ENCODE measurements at places on chromosomes 11 and 22.

DNA sequence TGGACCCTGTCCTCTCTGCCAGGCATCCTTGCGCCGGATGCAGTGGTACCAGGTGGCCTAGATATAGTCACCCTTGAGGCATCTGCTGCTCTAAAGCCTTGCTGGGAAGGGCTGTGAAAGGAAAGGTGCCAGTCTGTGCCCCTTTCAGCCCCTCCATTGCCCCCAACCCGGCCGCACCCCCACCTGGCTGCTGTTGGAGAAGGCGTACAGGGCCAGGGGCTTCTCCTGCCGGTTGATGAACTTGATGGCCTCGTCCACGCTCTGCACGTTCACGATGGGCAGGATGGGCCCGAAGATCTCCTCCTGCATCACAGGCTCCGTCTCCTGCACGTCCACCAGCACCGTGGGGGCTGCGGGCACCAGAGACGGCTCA is 10.2 kb downstream of the ALDH3B2 start:
- DNase-seq: no peak

- no peak for DNase-seq
These were observed 62.1 kb upstream of the PHOX2A start for GRCh38 chr11:72305891-72306585.

DNA sequence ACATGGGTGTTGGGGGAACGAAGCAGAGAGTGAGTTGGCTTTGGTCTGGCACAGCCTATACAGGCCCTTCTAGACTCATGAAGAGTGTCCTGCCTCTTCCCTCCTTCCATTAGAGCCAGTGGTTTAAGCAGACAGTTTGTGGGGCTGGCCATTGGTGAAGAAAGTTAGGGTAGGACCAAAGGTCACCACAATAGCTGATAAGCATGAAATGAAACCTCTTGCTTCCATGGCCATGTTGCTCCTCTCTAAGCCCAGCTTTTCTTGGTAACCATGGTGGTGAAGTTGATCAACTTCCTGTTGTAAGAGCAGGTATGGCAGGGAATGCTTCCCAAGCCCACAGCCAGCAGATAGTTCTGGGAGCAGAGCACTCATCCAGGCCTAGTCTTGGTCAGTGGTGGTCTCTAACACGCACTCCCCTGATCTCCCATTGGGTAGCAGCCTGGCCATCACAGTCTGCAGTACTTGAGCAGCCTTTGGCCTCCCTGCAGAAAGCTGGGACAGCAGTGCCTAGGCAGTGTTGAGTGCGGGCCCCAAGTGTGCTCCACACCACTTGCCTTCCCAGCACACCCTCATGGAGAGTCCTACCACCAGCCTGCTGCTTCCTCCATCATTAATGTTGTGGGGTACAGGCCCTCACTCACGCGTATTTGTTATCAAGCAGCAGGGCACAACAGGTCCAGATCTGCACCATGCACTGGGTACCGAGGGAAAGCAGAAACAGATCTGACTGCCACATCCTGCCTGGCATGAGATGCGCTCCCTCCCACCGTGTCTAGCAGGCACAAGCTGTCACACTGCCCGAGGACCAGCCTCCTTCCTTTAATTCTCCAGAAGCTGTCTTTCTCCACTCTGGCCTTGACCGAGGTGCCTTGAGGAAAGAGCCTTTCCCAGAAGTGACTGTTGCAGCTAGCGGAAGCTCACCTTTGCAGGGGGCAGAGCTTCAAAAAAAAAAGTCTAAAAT is 65.8 kb upstream of the SUSD2 start:
- DNase-seq: no peak

GRCh38 chr11:84164728-84165127 is 878.6 kb upstream of the CCDC90B start:
- peak; percentile 62 for DNase-seq

GRCh38 chr22:31122532-31123291 is at the start of gene INPP5J:
INPP5J (plus strand) TSS chr22:31122966; CDS start chr22:31123015, 49 bp downstream.
- DNase-seq: peak; percentile 85

GRCh38 chr22:31173386-31174145 is 13.6 kb downstream of the RNF185 start:
- DNase-seq: no peak

GRCh38 chr11:118918686-118919280 is 6.9 kb downstream of the BCL9L start:
- DNase-seq: peak; percentile 44

DNA sequence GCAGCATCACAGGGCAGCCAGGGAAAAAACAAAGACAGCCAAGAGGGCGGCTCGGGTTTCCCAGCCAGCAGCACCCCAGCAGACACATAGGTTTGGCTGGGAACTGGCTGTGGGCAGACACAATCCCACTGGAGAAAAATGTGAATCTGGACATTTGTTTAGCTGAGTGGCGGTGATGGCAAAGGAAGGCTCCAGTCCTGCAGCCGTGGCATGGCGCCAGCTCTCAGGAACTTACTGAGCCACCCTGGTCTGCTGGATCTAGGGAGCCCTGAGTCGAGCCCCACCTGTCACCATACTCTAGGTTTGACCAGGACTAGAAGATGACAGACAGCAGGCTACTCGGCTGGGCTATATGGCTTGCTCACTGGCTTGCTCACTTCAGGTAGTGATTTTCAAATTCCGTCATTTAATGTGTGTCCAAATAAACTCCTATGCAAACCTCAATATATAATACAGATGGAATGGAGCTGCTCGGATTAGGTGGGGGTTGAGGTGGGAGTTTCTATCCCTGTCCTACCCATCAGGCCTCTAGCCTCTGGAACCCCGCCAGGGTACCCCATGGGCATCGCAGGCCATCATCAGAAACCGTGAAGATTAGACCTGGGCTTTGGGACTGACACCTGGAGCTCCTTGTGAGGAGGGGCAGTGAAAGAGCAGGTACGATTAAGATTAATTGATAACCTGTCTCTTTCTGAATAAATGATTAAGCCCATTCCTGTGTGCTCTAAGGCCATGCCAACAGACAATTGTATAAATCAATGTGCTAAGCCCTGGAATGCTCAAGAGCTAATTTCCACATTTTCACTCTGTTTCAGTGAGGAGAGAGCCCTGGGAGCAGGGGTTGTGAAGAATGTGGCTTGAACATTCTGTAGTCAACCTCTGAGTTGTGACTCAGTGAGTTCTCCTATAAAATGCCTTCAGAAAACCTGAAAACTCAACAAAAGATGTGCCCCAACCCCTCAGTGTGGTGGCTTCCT is 42.5 kb downstream of the GALNT18 start:
- DNase-seq: no peak

GRCh38 chr11:46118702-46119351 is 2.4 kb downstream of the PHF21A start:
- no peak for DNase-seq

DNA sequence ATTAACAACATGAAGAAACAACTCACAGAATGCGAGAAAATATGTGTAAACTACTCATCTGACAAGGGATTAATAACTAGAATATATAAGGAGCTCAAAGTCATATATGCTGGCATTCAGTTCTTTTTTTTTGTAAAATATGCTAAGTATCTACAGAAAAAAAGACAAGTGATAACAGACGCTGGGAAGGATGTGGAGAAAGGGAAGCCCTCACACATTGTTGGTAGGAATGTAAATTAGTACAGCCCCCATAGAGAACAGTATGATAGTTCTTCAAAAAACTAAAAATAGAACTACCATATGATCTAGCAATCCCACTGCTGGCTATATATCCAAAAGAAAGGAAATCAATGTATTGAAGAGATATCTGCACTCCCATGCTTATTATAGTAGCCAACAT is 13.8 kb downstream of the GAB2 start:
- DNase-seq: no peak

- no peak for DNase-seq
These were observed 37.4 kb upstream of the ZBED5 start for GRCh38 chr11:10895285-10895684.

DNA sequence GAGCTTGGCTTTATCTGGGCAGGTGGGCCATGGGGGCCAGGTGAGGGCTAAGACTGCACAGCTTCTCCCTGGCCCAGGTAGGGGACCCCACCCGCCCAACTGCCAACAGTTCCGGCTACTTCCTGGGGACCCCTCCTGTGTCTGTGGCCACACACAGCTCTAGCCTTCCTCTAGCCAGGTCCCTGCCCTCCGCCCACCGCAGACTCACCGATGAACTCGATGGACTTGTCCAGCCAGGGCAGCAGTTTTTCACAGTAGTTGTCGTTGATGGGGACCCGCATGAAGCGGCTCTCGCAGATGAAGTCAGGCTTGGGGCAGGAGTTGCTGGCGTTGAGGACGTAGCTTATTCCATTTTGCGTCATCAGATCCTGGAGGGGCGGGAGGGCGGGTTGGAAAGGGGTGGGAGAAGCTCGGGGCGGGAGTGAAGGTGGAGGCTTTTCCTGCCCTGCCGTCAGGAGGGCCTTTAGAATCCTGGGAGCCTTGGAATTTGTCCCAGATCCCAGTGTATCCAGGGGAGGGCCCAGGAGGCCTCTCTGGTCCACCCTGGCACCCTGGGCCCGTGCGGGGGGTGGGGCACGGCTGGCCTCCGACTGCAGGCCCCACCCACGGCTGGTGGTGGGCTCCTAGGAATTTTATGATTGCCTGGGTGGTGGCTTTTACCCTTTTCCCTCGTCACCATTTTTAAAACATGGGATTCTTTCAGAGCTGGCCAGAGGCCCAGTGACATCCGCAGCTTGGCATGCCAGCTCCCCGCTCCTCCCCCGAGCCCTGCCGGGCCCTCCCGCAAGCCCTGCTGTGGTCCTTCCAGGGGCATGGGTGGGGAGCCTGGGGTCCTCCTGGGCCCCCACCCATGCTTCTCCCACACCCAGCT is 13.9 kb downstream of the DUSP8 start:
- DNase-seq: no peak

GRCh38 chr11:10410106-10410843 is 44.8 kb upstream of the AMPD3 start:
- DNase-seq: no peak

DNA sequence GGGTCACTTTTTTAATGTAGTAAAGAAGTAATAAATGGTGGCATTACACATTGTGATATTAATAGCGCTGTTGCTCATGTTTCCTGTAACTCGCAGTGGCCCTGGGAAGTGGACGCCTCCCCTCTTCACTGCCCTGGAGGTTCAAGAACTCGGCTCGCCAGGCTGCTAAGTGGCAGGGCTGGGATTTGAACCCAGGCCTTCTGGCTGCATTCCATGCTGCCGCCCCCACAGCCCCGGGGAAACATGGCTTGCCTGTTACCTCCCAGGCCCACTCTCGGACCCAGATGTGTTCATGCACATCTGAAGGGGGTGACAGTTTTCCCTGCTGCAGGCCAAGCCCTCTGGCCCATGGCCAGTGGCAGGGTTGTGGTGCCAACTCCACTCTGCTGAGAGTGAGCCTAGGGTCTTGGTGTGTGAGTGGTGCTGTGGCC is 25.0 kb upstream of the MGAT3 start:
- no peak for DNase-seq

- DNase-seq: no peak
These were observed 589.2 kb downstream of the BRD1 start for GRCh38 chr22:49238181-49239141.

GRCh38 chr11:45563171-45563570 is 102.3 kb downstream of the CHST1 start:
- DNase-seq: peak; percentile 29

Measured in eye (tissue), 1 donor.